ENCODE measurements at places on chromosomes 6 and 20. TPM values are rescaled to one million over a fixed set of nuclear protein-coding genes. Genes with fewer than 3 reads are reported as not detected.

- no peak for DNase-seq
Observed at GRCh38 chr6:74826263-74826662, 379.6 kb downstream of the COL12A1 start.

CLVS2 gene
- not detected for total RNA-seq

TSHZ2 gene
- total RNA-seq: 0.89 TPM

DNA sequence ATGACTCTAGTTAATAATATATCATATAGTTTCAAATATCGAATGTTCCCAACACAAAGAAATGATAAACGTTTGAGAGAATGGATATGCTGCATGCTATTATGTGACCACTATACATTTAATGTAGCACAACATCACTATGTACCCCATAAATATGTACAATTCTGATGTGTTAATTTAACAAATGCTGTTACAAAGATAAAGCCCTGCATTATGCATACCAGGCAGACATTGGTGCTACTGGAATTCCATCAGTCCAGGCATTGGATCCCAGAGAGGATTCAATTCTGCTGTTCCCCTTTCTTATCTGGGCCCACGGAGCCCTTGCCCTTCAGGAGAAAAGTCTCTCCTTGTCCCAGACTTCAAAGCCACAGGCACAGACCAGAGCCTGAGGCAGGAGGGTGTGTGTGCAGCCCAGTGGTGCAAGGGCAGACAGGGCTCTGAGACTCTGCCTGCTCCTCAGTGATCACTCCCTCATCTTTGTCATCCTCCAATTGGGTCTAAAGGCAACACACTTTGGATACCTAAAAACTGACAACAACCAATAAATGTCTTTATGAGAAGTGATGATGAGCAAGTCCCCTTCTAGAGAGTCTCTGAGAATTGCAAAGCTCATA lies 45.2 kb downstream of the PSMG4 start:
- DNase-seq: no peak

GRCh38 chr6:129292836-129293235 lies 409.9 kb downstream of the LAMA2 start:
- DNase-seq: no peak

GRCh38 chr6:79335133-79335674 lies 100.7 kb upstream of the HMGN3 start:
- DNase-seq: no peak

CD93 gene
- total RNA-seq: 0.16 TPM

DNA sequence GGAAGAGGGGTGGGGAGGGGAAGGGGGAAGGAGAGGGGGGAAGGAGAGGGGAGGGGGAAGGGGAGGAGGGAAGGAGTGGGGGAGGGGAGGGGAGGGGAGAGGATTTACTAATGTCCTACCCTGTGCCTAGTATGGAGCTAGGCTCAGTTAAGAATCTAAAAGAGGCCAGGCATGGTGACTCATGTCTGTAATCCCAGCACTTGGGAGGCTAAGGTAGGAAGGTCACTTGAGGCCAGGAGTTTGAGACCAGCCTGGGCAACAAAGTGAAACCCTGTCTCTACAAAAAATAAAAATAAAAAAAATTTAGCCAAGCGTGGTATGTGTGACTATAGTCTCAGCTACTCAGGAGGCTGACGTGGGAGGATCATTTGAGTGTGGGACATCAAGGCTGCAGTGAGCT lies 13.0 kb downstream of the UBE2J1 start:
- no peak for DNase-seq

DNA sequence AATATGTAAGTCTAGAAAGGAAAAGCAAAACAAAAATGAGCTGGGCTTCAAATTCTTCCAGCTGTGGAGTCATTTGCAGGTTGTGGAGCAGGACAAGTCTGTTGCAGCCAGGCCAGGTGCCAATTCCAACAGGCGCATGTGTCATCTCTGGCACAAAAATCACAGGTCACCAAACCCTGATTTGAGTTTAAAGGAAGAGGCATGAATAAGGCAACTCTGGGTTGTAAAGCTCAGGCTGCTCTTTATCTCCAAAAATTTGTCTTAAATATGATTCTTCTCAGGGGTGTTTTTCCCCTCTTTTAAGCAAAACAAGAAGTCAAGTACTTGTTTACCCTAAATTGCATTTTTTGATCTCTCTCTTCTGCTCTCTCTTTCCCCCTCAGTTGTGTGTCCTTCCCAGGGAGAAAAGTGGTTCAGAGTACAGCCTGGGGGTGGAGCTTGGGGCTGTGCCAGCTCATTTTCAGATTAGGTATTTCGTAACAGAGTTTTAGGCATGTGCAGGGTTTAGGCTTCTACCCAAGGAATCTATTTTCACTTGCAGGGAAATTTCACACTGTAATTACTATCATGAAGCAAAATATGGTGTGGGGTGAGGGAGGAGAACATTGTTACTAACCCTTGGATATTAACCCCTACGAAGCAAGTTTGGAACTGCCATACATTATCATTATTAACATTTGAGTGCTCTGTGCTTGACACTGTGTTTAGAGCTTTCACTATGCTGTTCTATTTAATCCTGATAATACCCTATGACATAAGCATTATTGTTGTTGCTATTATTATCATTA lies 8.3 kb upstream of the NCOA3 start:
- peak; percentile 62 for DNase-seq

GRCh38 chr6:16481697-16482399 lies 243.5 kb downstream of the GMPR start:
- DNase-seq: peak; percentile 47

GRCh38 chr20:48008850-48009515 lies 223.7 kb upstream of the SULF2 start:
- DNase-seq: no peak

DNA sequence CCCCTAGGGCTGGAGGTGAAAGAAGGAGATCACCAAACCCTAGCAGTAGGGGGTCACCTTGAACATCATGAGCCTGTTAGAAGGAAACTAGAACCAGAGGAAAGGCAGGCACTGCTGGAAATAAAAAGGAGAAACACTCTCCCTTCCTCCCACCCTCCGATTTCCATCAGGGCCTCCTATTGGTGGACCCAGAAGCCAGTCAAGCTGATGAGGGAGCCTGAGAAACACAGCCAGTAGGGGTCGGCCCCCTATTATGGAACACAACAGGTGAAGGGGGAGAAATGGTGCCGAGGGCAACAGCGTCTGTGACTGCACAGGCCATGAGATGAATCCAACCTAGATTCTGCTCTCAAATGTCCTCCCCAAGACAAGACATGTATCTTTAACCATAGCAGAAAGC lies 156.1 kb upstream of the LRFN2 start:
- DNase-seq: no peak

DNA sequence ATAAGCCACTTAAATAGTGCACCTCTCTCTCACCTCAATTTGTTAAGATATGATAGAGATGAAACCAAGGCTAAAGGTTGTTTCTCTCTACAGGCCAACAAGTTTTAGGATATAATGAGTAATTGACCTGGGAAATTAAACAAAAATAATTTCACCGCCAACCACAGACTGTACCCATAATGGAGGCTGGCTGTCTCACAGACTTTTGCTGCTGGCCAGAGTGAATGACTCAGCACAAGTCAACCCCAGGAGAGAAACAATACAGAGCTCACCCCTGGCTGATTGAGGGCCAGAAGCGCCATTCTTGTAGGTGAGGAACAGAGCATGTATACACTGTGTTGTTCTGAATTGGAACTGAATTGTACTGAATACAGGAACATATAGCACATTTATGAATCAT lies 99.9 kb downstream of the CAP2 start:
- no peak for DNase-seq

LINC00237 gene
- not detected for total RNA-seq

GRCh38 chr6:119002069-119002468 lies 67.1 kb upstream of the MCM9 start:
- DNase-seq: no peak

HCK gene
- 0.14 TPM for total RNA-seq

SLC26A8 gene
- total RNA-seq: not detected

- DNase-seq: no peak
Observed at GRCh38 chr20:57395111-57395966, 4.1 kb downstream of the RBM38 start.

DNA sequence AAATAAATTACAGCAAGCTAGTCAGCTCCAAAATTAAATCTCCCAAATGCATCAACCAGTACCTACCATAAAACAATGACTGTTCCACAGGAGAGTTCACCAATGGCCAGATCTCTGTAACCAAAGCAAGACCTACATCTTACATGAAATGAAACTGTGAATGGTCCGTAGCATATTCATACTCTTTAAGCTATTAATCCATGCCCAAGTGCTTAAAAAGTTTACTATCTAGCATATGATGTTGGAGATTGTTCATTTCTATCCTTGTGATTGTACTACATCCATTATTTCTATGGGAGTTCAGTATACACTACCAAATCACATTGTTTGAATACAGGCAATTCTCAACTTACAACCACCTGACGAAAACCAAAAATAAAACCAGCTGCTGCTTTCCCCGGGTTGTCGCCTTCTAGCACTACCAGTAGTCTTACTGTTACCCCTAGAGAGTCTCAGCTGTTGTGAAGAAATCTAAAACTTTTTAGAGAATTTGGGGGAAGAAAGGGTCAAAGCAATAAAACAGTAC lies 38.0 kb downstream of the HIVEP2 start:
- DNase-seq: peak; percentile 65

GRCh38 chr6:34522761-34523160 lies 33.4 kb downstream of the SPDEF start:
- no peak for DNase-seq

DNA sequence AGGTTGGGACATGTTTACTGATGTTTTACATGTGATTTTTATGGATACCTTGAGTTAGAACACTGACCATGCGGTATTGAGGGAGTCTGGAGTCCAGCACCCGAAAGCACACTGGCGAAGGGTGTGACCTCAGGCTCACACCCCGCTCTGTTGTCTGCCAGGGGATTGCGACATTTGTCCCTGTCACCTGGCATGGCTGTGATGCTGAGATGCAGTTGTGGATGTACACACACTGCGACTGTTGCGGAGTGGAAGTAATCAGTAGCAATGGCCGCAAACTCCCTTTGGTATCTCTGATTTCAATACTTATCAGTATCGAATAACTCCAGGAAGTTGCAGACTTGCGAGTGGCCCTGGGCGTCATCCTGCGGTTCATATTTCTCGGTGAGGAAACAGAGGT lies 43.2 kb downstream of the CDH4 start:
- DNase-seq: no peak

DNA sequence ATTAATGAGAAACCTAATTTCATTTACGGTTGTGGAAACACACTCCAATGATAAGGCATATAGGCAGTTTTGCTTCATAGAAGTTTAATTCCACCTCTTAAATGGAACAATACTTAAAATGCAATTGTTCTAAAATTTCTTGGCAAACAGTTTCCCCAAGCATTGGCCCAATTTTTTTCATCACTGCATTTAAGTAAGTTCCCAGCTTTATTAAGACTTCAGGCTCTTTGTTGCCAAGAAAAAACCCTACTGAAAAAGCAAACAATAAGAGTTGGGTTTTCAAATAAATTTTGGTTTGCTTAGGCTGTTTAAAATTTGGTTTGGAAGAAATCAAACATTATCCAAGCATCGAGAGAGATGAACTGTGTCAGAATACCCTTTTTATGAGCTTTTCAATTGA lies 690.9 kb upstream of the NRSN1 start:
- no peak for DNase-seq

PRND gene
- not detected for total RNA-seq

DNA sequence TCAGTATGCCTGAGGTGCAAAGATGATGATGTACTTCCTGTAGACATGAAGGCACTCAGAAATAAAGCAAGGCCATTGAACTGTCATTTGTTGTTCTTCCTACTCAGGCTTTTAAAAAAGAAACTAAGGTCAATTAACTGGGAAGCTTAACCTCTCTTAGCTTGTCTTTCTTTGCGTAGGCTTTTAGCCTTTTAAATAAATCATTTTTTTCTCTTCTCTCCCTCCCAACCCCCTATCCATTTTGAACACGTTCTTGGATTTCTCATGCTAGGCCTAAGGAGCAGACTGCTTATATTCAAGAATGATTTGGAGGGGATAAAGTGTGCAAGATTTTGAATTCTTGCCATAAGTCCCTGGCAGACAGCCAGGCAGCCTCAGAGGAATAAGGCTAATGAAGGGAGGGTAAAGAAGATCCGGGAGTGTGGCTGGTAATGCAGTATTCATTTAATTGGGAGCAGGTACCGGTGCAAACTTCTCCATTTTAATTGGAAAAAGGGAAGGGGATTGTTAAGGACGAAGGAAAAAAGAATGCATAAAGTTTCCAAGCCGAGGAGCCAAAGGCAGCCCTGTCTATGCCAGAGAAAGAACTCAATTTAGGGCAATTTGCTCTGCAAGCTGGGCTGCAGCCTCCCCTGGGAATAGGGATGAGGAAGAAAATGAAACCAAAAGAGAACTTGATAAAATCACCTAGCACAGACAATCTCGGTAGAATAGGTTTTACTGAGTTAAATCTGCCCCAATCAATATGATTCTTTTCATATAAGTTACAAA lies 343.8 kb upstream of the MMS22L start:
- DNase-seq: no peak

- DNase-seq: no peak
Observed at GRCh38 chr6:20479060-20479459, 55.2 kb upstream of the CDKAL1 start.

RALY gene
- 113 TPM for total RNA-seq

GRCh38 chr20:11502061-11502460 lies 415.6 kb upstream of the BTBD3 start:
- DNase-seq: no peak

- DNase-seq: no peak
Observed at GRCh38 chr20:57826666-57827287, 117.0 kb upstream of the PMEPA1 start.

MEI4 gene
- total RNA-seq: not detected

- no peak for DNase-seq
Observed at GRCh38 chr6:110882274-110882619, 7.7 kb downstream of the AMD1 start.

DNA sequence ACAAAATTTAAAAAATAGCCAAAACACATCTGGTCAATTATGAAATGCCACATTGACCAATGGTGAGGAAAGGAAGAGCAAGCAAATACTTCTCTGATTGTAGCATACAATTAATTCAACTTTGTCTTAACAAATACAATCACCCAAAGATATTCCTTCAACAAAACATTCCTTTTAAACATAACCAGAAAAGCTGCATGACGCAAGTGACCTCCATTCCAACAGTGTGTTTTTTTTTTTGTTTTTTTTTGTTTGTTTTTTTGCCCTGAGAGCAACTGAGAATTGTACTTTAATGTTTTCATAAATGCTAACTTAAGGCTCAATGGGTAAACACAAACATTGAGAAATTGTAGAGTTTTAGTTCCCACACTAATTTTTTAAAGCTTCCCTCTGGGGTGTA lies 184.4 kb downstream of the PTPRK start:
- no peak for DNase-seq

GRCh38 chr20:40908309-40908708 lies 120.3 kb upstream of the TOP1 start:
- DNase-seq: no peak

JPH2 gene
- not detected for total RNA-seq

- no peak for DNase-seq
Observed at GRCh38 chr20:43731469-43731868, 4.7 kb upstream of the GTSF1L start.

DNA sequence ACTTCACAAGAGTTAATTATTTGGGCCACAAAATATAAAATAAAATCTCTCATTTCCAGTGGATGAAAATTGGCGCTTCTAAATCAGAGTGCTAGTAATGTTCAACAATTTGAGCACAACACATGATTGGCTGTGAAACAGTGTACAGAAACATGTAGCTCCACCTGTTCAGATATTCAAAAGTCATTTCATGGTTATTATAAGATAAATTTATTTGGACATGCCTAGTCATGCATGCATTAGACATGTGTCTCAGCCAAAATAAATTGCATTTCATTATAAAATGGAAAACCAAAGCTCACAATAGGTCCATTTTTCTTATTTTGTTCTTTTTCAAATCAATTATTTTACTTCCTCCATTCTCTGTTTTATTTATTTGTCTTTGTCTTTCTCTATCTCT lies 374.8 kb downstream of the LMBRD1 start:
- DNase-seq: no peak

POM121L2 gene
- not detected for total RNA-seq

Measured in CD8-positive, alpha-beta T cell (primary cell).